ENCODE measurements at places on chromosomes 5 and 9.

GRCh38 chr5:45225571-45226031, 416.9 kb downstream of the MRPS30 start:
- DNase-seq: no peak

GRCh38 chr5:3980156-3980555, 384.5 kb downstream of the IRX1 start:
- no peak for DNase-seq

GRCh38 chr9:130213911-130214761, 41.9 kb downstream of the NCS1 start:
- DNase-seq: no peak

DNA sequence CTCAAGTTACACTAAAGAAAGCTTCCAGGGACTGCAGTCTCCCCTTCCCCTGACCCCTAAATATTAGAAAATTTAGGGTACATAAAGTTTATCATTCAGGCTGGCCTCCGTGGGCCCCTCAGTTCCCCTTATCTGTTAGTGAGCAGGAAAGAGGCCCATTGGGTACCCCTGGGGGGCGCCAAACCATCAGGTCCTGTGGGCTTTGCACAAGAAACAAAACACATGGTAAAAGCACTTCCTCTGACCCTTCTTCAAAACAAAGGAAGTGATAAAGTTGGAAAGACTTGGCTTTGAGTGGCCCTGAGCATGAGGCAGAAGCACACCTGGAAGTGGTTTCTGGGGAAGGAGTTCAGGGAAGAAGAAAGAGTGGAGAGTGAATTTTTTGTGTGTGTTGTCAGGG, 213.0 kb downstream of the SMARCA2 start:
- no peak for DNase-seq

DNA sequence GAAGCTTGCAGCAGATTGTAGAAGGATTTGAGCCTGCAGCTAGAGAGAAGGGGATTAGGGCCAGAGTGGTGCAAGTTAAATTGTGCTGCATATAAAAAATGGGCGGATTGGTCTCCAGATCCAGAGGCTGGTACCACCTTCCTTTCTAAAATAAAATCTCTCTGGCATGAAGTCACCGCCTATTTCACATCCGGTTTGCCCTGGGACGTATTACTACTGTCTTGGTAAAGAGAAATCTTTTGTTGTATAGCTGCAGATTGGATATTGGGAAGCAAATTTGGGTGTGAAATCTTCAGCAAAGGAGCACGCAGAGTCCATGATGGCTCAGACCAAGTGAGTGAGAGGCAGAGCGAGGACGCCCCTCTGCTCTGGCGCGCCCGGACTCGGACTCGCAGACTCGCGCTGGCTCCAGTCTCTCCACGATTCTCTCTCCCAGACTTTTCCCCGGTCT, at the start of gene GABRA1:
TSS of gene GABRA1 (plus strand) at position 180 of the 451 bp plus-strand sequence. CDS start 2,691 bp downstream, outside the sequence.
- DNase-seq: no peak

DNA sequence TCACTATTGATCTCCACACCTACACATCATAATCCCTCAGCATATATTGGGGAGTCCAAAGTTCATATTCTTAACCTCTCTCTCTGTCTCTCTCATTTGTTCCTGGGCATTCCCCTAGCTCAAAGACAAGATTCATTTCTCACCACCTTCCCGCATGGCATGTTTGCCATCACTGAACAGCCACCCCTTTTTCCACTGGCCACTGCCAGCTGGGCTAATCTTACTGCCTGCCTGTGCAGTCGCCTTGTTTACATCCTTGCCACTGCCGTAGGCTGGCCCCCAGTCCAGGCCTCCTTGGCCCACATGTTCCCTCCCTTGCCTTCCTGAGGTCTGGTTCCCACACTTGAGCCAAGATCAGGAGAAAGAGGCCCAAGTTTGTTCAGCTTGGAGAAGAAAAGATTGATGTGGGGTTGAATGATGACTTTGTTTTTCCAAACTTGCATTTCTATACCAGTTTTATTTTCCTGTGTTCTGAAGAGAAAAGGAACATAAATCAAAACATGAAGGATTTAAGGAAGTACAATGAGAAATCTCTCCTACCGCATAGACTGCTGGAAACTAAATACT, 80.2 kb downstream of the PLAC8L1 start:
- no peak for DNase-seq

- DNase-seq: no peak
Measured at GRCh38 chr9:36110434-36110833, 26.1 kb upstream of the GLIPR2 start.

DNA sequence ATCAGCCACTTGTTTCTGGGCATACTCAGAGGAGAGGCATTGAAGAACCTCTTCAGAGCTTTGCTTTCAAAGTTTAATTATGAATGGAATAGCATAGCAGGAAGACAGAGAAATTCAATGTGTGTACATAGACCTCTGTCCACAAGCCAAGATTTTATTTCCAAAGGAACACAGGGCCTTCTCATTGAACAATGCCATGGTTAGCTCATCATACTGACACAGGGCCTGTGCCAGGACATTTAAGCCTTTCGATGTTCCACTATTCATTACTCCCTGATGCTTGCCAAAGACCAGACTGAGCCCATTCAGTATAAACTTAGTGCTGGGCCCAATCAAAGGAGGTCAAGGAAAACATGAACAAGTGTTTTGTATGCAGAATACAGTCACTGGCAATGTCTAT, 280.8 kb downstream of the FBXL17 start:
- DNase-seq: peak; percentile 8

Measured in AG10803 (cell line).